ENCODE measurements at places on chromosomes 4 and X.
A peak's percentile ranks its signal among the peaks of the same experiment; 100 is the strongest.

- no peak for DNase-seq
Observed at GRCh38 chr4:184101711-184102110, 116.0 kb downstream of the ENPP6 start.

DNA sequence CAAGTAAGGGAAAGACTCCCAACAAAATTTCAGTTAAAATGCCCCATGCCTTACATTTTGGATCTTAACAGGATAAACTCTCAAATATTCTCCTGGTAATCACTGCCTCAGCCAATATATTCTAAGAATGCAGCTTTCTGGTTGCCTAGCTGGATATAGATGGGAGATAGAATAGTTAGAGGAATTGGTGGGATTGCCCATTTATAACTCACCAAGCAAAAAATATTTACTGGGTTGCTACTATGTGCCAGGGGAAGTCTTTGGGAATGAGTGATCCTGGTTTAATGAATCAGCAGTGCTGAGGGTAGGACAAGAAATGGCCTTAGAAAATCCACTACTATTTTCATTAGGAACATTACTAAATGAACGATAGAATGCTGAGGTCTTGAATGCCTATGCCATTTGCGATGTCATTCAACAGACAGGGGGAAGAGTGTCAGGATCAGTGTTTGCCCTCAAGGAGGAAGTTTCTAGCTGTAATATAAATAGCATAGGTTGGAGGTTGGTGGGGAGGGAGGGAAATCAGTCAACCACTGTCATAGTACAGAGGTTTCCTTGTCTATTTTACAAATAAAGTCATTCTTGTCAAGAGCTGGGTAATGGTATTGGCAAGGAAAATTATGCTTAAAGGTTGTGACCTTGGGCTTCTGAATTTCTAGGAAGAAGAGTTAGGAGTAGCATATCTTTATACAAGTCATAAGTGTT, 63.5 kb downstream of the ENOPH1 start:
- no peak for DNase-seq

DNA sequence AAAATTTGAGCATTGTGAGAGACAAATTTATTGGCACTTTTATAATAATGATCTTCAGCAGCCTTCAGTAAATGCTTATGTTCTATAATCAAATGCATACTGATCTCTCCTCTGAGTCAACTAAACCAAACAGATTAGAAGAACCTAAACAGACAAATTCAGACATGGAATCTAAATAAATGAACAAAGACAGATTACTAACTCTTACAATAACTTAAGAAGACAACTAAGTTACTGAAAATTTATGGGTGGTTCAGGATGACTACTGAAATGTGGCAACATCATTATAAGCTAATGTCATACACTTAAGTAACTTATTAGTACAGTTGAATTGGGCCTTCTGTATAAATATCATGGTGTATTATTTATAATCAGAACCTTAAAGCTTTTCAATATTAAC, 127.3 kb downstream of the NEK1 start:
- DNase-seq = no peak

DNA sequence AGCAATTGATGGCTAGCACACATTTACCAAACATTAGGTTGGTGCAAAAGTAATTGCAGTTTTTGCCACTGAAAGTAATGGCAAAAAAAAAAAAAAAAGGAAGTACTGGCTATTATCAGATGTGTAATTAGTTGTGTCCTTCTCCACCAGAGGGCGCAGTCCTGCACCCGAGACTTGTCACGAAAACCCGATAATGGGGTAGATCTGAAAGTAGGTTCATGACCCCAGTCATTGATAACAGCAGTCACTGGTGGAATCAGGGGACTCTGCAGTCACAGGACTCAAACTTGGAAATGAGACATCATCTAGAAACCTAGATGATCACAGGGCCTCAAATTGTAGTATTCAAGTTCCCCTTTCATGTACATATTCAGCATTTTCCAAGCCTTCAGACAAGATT, 13.1 kb upstream of the ACOT9 start:
- no peak for DNase-seq

- no peak for DNase-seq
Observed at GRCh38 chr4:6591313-6591712, 16.3 kb downstream of the MAN2B2 start.

- no peak for DNase-seq
Observed at GRCh38 chr4:128068918-128069317, 7.8 kb downstream of the LARP1B start.

DNA sequence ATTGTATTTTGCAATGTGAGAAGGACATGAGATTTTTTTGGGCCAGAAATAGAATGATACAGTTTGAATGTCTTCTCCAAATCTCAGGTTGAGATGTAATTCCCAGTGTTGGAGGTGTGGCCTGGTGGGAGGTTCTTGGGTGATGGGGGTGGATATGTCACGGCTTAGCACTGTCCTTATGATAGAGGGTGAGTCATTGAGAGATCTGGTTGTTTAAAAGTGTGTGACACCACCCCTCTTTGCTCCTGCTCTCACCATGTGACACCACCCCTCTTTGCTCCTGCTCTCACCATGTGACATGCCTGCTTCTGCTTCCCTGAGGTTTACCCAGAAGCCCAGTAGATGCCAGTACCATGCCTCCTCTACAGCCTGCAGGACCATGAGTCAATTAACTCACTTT, 1226.9 kb downstream of the PCDH7 start:
- DNase-seq = no peak

DNA sequence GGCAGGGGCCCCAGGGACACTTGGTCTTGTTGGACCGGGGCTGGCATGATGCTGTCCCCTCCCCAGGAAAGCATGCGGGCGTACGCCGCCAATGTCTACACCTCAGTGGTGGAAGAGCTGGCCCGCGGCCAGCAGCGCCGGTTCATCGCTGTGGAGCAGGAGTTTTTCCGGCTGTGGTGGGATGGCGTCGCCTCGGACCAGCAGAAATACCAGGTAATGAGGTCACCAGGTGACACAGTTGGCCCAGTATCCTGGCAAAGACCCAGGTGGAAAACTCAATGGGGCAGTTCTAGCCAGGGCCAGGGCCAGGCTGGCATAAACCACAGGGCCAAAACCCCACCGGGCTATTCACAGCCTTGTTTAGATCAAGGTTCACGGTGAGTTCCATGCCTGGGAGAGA, 1.5 kb downstream of the MAN2B2 start:
- DNase-seq = peak; percentile 75

DNA sequence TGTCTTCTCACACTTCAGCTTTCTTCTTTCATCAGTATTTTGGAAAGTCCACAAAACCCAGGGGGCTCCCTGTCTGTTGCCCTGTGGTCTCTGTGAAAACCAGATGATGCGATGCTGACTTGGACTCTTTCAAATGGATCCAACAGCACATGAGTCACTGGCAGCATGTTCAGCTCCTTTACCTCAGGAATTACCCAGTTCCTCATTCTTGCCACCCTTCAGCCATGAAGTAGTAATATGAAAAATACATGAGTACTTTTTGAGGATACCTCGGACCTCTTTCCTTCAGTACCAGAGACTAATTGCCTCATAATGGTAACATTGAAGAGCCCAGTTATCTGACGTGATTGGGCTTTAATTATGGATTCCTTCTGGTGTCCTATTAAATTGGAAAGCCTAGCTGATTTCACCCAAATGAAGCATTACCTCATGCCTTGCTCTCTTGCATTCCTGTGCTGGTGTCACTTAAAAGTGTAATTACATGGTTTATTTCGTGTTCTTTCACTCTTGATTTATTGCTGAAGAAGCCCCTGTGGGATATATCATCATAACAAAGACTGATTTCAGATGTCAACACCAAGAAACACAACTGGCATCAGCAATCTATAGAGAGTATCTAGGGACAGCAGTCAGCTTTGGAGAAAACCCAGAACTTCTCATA, 63.4 kb downstream of the NFKB1 start:
- no peak for DNase-seq

All from breast epithelium (tissue), 4 donors.